ENCODE measurements at places on chromosomes 11 and 22.
A peak's percentile ranks its signal among the peaks of the same experiment; 100 is the strongest.

DNA sequence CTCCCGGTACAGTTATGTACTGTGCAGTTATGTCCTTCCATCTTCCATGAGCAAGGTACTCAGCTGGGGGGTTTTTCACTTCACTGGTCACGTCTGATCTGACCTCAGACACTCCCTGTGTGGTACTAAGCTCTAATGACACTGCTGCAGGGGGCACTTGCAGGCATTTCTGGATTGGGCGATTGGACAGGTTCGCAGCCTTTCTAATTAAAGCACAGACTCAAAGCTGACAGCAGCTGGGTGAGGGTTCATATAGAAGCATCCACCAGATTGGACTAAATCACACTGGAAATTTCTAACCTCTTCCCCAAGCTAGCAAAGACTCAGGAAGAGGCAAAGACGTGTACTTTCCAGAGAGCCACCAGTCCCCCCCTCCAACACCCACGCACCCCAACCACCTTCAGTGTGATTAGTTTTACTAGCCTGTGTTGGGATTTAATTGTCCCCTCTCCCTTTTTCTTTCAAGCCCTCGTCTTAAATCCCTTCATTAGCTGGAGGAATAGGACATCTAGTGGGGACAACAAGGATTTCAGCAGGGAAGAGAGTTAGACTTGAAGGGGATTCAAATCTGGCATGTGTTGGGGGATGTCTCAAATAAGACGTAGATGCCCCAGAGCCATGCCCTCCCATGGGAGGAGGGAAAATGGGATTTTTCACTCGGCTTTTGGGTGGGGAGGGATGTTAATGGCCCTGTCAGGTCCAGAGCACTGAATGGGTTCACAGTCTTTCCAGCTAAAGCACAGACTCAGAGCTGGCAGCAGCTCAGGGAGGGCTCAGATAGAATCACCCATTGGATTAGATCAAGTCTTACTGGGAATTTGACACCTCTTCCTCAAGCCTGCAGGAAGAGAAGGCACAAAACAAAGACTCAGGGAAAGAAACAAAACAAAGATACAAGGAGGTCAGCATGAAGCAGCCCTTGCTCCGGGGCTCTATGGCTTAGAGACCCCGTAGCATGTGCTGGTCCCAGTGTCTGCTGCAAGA lies 10.9 kb downstream of the INS start:
- DNase-seq, result no peak

DNA sequence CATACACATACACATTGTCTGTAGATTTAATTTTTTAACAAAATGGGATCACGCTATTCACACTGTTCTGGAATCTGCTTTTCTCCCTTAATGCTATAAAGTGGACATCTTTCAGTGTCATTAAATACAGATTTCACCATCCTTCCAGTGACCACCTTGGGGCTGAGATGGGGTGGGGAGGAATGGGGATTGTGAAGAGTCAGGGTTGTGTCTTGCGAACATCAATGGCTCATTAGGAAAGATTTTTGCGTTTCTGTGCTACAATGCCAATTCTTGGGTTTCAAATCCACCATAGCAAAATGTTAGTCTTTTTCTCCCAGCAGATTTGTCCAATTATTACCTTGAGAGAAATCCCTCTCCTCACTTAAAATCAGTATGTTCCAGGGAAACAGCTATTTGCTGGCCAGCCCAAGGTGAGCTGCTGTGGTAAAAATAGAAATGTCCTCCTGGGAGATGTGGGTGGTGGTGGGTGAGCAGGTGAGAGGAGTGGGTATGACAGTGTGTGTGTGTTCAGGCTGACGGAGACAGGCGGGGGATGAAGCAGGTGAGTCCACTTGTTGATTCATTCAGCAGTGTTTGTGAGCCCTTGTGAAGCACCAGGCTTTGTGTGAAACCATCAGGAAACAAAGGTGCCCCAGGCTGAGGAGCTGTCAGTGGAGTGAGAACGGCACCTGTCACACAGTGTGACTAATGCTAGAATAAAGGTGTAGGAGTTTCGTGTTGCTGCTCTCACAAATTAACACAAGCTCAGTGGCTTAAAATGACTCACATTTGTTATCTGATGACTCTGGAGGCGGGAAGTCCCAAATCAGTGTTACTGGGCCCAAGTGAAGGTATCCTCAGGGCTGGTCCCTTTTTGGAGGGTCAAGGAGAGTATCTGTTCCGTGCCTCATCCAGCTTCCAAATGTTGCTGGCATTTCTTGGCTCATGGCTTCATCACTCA lies 1.7 kb upstream of the CBX6 start:
- DNase-seq, result no peak

DNA sequence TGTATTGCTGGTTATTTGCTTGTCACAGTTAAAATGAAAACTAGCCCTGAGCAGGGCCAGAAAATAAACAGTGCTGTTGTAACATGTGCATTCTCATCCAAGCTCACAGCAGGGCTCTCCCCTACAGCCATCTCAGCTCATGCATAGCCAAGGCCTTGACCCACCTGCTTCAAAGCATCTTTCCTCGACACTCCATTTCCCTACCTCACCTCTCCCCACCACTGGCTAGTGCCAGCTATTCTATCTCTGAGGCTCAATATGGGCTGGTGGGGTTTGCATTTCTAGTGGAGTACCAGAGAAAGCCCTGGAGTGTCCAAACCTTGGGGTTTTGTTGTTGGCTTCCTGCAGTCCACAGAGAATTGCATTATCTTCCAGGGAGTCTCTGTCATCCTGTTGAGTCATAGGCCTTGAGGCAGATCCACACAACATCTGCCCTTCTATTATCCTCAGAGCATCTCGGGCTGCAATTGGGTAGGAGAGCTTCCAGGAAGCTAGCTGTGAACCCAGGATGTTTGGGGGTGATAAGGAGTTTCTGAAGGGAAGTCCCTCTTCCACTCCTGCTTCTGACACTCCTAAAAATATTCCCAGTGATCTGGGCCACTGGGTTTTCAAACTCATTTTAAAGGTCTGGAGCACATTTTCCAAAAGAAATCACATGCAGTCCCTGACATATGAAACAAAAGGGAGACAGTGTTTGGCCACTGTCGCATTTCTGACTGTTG lies 36.1 kb upstream of the AMOTL1 start:
- no peak for DNase-seq

- DNase-seq, result no peak
Measured at GRCh38 chr11:3020011-3020410, 27.9 kb upstream of the NAP1L4 start.

- DNase-seq, result peak; percentile 62
Measured at GRCh38 chr11:72482211-72482812, 48.0 kb upstream of the CLPB start.

- no peak for DNase-seq
Measured at GRCh38 chr11:36818410-36818809, 220.4 kb upstream of the RAG2 start.

- DNase-seq, result no peak
Measured at GRCh38 chr11:11207428-11207827, 145.6 kb downstream of the CSNK2A3 start.

GRCh38 chr11:126956635-126957034 lies 43.9 kb downstream of the KIRREL3 start:
- DNase-seq, result no peak

- no peak for DNase-seq
Measured at GRCh38 chr11:17633987-17634775, 85.2 kb upstream of the MYOD1 start.

- DNase-seq, result no peak
Measured at GRCh38 chr22:45993143-45993692, 16.3 kb upstream of the WNT7B start.

DNA sequence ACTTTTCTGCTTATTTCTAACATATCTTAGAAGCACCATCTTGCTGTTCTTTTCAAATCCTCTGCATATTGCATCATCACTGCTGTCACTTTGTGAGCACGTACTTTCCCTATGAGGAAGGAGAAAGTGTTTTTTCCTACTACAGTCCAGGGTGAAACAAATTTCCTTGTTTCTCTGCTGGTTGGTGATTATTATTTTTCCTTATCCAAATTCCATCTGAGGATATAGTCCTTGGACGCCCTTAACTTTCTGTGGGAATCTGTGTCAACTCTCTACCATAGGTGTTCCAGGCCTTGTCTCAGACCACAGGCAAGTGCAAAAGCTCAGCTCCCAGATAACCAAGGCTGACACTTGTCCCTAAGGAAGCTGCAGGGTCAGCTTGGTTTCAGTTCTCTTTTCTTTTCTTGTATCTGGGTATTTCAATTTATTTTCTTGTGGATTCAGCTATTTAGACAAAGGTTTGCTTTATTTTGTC lies 29.4 kb upstream of the LYVE1 start:
- no peak for DNase-seq

DNA sequence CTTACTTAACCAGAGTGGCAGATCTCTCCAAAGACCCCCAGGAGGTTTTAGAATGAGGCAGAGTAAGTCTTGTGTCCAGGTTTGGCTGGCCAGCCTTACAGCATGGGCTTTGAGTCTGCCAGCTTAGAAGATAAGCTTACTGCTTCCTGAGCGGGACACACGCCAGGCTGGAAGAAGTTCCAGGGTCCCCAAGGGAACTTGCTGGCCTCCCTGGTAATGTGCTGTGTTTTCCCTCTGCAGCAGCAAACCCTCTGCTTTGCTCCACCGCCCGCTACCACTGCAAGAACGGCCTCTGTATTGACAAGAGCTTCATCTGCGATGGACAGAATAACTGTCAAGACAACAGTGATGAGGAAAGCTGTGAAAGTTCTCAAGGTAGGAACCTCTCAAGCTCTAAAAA lies 154.2 kb downstream of the LDLRAD3 start:
- DNase-seq, result no peak

DNA sequence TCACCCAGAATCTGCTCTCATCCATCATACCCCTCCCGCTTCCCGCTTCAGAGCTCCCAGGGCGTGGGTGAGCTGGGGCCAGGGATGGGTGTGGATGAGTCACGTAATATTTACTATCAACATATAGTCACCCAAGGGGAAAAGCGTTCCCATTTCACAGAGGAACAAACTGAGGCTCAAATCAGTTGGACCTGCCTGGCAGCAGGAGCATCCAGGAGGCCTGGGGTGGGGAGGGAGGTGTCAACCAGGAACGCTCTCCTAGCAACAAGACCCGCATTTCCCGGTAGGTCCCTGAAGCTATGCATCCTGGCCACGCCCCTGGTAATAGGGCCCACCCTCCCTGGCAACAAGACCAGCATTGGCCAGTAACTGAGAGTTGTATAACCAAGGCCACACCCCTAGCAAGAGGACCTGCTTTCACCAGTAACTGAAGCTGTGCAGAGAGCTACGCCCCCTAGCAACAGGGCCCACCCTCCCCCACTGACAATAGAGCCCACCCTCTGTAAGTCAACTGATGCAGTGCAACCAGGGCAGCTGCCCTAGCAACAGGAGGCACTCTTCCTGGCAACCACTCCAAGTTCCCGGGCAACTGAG lies 32.7 kb upstream of the TXNRD2 start:
- no peak for DNase-seq
